MV-4-11 (cell line): ENCODE measurements at places on chromosomes 13 and 19.

GRCh38 chr13:49585220-49586157 lies at the start of gene RCBTB1:
RCBTB1 (minus strand) TSS chr13:49585558; CDS start chr13:49567279, 18,279 bp downstream.
- DNase-seq = peak; percentile 41

- DNase-seq = no peak
These were observed 42.9 kb upstream of the ZNF14 start for GRCh38 chr19:19775891-19776205.

DNA sequence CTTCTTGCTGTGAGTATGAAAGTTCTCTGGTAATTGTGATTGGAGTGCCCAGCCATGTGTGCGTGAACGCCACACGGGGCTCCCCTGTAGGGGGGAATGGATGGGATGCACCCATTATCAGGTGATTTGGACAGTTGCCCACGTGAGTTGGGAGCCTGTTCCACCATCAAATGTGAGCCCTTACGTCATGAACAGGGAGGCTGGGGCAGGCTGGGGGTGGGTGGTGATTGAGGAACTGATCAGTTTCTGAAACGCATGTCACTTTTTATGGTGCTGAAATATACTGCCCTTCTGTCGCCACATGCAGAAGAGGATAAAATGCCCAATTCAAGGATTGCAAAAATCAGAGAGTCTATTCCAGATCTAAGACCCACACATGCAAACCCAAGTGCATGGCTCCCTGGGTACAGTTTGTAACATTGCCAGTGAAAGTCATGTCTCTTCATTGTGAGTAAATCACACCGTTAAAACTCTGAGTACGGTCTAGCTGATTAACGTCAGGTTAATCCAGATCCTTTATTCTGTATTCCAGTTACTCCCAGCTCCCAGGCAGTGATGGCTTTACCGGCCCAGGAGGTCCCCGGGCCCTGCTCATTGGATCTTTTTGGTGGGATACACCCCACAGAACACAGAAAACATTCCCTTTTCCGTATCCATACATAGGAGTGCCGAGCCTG lies 90.2 kb downstream of the RAB20 start:
- peak; percentile 50 for DNase-seq

- DNase-seq = no peak
These were observed 10.7 kb downstream of the MZT1 start for GRCh38 chr13:72716776-72717175.

GRCh38 chr13:110151462-110151861 lies 155.5 kb downstream of the COL4A1 start:
- DNase-seq = no peak

- peak; percentile 83 for DNase-seq
These were observed 24.6 kb downstream of the SPC24 start for GRCh38 chr19:11130824-11131455.

DNA sequence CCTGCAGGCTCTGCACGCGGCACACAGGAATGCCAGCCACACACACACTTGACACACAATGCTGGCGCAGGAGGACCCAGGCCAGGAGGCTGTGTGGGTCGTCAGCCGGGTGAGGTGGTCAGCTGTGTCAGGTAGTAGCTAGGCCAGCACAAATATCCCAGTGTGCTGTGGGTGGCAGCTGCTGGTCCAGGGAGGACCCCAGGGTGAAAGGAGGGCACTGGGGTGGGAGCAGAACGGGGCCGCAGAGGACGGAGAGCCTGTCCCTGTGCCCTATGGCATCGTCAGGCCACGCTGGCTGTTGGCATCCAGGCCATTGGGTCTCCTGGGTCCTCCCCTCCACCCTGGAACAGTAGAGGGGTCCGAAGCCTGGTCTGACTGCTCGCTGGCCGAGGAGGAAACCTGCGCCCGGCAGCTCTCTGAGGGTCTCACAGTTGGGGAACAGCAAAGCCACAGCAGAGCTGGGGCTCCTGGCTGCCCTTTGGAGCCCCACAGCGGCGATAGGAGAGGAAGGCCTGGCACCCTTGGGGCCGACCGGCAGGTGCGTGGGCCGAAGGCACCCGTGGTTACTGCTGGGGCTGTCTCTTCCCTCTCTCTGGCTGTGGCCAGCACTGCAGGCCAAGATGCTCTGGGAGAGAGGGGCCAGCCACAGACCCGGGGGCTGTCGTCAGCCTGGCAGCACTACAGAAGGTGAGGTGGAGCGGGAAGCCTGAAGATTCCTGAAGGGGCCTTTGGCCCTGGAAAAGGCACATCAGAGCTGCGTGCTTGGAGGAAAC lies 27.3 kb downstream of the C13orf46 start:
- no peak for DNase-seq

- DNase-seq = peak; percentile 21
These were observed 1.2 kb downstream of the RPS19 start for GRCh38 chr19:41861116-41861768.

- DNase-seq = no peak
These were observed 242.1 kb downstream of the KLF5 start for GRCh38 chr13:73300718-73301425.

DNA sequence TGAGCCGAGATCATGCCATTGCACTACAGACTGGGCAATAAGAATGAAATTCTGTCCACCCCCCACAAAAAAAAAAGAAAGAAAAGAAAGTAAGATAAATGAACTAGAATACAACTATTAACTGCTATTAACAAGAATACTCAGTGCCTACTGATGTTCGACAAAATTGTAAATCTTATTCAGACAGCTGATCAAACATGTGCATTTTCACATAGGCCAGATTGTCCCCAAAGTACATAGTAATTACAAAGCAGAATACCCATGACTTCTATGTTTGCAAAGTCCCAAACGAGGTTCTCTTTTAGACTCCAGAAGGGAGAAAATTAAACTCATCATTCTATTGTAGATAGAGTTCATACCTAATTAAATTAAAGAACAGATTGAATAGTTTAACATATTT lies 113.4 kb downstream of the UFM1 start:
- DNase-seq = no peak
